Hypothalamus (tissue), 51 donors: ENCODE measurements at places on chromosomes 6 and 20.

DNA sequence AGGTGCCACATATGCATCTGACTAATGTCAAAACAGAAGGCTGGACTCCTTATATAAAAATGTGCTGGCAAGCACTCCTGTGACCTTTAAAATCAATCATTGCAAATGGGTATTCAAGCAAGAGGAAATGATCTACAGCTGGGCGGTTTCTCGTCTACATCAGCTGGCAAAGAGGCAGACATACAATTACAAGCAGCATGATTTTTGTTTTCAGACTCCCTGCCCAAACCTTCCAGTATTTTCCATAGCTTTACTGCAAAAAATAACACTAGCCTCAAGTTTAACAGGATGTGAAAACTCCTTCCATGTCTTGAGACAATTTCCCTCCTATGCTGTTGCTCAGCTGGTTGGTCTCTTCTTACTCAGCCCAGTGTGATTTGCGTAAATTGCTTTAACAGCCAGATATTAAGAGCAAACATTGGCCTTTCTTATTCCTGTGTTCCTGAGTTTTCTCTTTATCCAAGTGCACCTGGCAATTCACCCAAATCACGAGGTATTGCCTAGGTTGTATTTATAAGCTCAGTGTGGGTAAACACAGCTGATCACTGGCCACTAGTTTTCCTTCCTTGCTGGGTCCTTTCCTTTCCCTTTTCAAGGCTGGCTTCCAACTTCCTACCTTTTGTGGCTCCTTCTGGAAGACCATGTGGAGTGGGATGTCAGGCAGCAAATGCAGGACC, 130.4 kb downstream of the MOXD1 start:
- DNase-seq: no peak

DNA sequence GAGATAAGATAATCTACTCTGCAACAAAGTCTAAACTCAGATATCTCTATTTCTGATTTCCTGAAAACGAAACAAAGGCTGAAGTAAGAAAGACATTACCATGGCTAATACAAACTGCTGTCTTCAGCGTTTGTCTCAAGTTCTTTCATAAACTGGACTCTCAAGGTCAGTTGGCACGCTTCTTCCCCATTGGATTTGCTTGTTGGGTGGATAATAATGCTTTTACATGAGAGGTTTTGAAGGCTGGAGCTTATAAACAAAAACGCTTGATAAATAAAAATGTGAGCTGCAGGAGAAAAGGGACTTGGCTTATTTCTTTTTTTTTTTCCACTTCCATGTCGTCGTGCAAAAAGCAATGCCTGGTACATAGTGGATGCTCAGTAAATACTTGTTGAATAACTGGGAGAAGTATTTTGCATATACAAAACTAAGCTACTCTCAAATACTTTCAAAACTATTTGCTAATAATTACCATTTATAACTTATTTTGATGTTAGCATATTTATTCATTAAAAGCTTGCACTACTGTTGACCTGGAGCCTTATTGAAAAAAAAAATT, 65.7 kb upstream of the EEF1A1 start:
- DNase-seq: no peak

DNA sequence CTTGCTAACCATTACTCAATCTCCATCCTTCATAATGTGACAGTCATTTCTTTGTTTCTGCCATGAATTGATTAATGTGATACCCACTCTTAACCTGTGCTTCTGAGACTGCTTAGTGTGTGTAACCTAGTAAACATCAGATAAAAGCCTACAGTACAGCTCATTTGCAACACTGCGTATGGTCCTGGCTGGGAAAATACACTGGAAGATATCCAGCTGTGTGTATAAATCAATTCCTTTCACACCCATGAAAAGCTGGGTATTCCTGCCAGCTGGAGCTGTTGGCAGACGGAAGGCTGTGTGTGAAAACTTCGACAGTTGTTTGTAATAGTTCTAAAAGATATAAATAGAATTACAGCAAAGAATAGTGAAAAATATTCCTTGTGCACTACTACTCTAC, 509.2 kb downstream of the FRK start:
- DNase-seq: no peak

DNA sequence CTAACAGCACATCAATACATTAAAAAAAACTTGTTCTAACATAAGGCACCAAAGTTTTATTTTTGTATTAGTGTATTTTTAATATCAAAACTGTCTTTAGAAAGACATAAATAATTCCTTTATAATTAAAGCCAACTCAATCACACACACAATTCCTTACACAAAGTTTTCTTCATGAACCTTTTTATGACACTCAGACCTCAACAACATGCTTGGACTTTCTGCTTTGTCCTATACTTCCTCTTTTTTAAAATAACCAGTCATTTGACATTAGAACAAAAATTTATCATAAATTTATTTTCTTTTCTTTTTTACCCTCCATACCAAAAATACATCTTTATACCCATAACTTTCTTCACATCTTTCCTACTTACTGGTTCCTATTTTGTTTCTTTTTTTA, 292.0 kb upstream of the ARID1B start:
- DNase-seq: no peak

DNA sequence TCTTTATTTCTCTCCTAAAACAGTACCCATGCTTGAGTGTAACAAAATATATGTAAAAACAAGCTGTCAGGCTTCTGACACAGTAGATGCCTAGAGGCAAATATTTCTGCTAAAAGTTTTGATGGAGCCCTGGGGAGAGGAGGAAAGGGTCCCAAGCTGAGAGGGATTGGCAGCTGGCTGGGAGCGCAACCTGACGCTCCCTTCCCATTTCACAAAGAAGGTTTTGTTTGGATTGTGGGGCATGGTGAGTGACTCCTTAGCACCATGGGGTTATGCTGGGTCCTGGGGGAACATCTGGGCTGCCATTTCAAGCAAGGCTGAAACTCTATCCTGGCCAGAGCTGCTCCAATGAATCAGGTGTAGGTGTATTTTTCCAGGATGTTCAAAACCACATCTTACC, 720.5 kb downstream of the MAFB start:
- DNase-seq: no peak

DNA sequence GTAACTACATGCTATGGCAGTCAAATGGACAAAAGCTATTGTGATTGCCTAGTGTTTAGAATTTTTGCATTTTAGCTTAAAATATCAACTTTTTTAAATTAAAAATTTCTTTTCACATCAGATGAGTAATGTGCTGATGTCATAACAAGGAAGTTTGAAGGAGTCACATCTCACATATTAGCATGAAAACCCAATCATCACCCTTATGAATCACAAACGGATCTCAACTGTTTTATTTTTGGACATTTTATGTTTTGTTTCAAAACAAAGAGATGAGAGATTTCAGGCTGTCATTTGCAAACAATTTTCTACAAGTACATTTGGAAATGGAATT, 53.6 kb upstream of the TRERF1 start:
- no peak for DNase-seq

- no peak for DNase-seq
Measured at GRCh38 chr20:8431538-8432434, 299.7 kb downstream of the PLCB1 start.

- no peak for DNase-seq
Measured at GRCh38 chr6:1593958-1594314, 15.8 kb upstream of the FOXC1 start.

DNA sequence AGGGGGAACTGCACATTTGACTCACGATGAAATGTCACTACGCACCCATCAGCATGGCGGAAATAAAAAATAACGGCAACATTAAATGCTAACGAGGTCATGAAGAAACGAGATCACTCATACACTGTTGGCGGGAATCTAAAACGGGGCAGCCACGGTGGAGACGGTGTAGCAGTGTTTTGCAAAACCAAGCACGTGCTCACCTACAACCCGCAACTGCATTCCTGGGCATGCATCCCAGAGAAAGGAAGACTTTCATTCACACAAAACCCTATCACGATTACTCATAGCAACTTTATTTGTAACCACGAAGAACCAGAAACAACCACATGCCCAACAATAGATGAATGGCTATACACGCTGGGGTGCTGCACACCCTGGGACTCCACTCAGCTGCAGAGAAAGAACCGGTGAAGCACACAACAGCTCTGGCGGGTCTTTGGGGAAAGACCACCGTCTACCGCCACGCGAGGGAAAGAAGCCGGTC, 77.0 kb downstream of the YTHDF1 start:
- no peak for DNase-seq

GRCh38 chr6:131789219-131789618, 18.6 kb upstream of the ENPP1 start:
- DNase-seq: no peak

- no peak for DNase-seq
Measured at GRCh38 chr20:18625907-18626655, 38.2 kb downstream of the DTD1 start.

- DNase-seq: no peak
Measured at GRCh38 chr6:30870546-30870945, 13.8 kb upstream of the DDR1 start.

DNA sequence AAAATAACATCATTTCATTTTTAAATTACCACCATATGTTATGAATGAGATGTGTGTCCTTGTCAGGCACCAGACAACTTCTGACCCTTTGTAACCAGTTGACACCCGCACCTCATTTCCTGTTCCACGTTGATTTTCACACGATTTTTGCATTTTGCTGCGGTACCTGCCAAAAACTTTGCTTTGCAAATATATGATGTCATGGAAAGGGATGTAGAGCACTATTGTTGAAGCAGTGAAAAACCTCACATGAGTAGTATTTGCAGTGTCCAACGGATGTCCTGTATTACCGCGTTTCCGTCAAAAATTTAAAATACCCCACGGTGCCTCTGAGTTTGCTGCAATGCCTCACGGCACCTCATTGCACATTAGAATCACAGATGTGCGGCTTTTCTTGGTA, 115.6 kb downstream of the MTHFD1L start:
- DNase-seq: no peak

GRCh38 chr20:61901392-61902220, 164.1 kb downstream of the TAF4 start:
- no peak for DNase-seq

- DNase-seq: no peak
Measured at GRCh38 chr20:31570021-31570463, 35.0 kb upstream of the ID1 start.

DNA sequence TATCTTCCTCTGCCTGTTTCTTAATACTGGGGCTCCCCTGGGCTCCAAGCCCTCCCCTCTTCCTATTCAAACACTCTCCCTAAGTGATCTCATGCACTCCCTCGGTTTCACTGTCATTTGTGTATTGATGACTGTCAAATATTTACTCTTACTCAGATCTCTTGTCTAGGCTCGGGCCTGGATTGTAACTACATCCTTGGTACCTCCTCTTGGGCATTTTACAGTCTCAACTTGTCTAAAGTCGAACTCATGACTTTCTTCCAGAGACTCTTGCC, 189.4 kb upstream of the PRDM1 start:
- no peak for DNase-seq

GRCh38 chr20:16821211-16822089, 73.3 kb downstream of the OTOR start:
- DNase-seq: no peak

DNA sequence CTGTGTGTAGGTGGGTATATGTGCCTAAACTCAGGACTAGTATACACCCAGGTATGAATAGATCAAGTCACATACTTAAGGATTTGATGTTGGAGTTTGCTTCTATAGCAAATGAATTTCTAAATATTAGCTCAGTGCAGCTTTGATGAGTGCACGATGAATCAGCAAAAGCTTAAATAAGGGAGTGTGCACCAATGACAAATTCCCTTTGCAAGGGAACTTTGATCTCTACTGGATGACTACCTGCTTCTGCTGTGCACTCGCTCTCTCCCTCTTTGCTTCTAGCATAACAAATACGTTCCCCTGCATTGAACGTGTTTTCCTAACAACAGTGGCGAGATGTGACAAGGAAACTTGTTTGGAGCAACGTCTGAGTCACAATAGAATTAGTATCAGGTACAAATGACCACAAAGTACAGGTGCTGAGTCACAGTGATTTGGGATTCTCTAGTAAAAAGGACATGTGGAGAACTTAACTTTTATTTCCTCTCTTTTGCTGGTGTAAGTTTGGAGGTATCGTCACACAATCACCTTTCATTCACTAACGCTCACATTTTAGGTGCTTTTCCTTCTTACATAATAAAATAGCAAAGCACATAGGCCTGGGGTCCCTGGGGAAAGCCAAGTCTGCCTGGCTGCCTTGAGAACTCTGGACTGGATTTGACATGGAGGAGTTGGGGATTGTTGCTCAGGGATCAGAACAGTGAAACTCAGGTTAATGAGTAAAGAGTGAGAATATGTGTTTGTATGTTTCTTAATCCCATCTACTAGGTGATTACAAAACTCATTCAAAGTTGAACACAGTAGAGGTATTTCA, 49.7 kb downstream of the KLHL31 start:
- no peak for DNase-seq

- DNase-seq: no peak
Measured at GRCh38 chr6:18141805-18142590, 12.9 kb downstream of the TPMT start.

- DNase-seq: no peak
Measured at GRCh38 chr6:25175681-25176080, 103.5 kb upstream of the CARMIL1 start.

DNA sequence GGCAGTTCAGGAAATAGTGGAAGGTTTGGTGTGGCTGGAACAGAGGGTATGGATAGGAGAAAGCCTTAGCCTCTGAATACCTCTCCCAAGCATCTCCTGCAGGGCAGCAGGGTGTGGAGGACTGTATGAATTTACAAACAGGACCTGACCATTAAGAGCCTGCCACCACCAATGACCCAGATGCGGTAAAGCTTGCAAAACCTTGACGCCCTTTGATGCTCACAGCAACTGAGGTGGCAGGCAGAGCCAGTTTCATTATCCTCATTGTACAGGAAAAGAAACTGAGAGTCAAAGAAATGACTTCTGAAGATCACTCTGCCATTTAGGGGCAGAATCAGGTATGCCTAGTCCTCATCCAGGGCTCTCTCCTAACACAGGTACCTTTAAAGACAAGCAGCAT, 2.4 kb downstream of the HM13 start:
- no peak for DNase-seq

GRCh38 chr6:137724495-137725211, 142.4 kb upstream of the TNFAIP3 start:
- no peak for DNase-seq

GRCh38 chr6:31821301-31822035, 6.1 kb upstream of the HSPA1B start:
- peak; percentile 58 for DNase-seq

DNA sequence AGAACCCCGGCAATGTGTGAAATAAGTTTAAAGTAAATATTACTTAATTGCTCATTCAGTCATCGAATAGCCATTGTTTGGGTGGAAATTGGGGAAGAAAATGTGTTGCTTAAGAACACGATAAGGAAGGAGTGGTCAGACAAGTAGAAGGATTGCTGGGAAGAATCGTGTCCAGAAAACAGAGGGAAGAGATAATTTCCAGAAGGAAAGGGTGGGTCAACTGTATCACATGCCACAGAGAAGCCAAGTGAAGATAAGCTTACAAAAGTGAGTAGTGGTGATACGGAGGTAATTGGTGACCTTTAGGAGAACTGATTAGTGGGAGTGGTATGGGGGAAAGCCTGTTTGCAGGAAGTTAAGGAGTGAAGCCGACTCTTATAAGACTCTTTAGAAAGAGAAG, 306.2 kb downstream of the SOX4 start:
- DNase-seq: no peak
